Choroid plexus epithelial cell (primary cell): ENCODE measurements at places on chromosomes 2 and 18.

DNA sequence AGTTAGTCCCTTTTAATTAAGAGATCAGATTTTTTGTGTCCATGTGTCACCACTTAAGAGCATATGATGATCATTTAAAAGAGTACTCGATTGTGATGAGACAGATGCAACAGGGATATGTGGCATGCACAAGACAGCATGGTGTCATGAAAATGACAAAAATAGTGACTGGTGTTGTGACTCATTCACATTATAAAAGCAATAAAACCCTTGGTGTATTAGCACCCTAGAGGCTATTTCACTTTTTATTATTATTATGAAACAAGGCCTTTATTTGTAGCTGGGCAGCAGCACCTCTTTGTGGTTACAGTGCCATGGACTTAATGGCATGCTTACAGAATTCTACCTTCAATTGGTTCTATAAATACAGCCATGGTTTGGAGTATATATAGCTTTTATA lies 1296.0 kb upstream of the ZEB2 start:
- no peak for DNase-seq

GRCh38 chr2:230231251-230231650 lies 5.7 kb downstream of the SP140 start:
- peak; percentile 61 for DNase-seq

DNA sequence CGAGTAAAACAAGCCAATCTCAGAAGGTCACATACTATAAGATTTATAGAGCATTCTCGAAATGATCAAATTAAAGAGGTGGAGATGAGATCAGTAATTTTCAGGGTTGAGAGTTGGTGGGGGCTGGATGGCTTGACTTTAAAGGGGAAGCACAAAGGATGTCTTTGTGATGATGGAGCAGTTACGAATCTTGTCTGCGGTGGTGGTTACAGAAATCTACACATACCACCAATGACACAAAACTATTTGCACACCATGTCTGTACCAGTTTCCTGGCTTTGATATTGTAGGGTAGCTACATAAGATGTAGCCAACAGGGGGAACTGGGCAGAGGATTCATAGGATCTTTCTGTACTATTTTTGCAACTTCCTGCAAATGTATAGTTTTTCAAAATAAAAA lies 190.6 kb upstream of the SMIM21 start:
- DNase-seq = no peak

DNA sequence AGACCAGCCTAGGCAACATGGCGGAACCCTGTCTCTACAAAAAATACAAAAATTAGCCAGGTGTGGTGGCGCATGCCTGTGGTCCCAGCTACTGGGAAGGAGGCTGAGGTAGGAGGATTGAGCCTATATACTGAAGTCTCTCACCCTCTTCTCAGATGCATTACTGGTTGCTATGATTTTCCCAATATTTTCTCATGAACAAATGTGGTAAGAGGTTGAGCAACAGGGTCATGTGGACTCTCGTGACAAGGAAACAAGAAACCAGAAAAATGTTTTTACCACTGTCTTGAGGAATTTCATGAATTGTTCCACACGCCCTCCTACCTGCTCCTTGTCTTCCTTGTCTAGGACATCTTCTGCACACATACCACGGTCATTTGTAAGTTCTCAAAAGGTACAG lies 12.4 kb downstream of the LMAN2L start:
- DNase-seq = peak; percentile 87

- peak; percentile 45 for DNase-seq
These were observed 227.3 kb upstream of the TANK start for GRCh38 chr2:160932960-160933359.

DNA sequence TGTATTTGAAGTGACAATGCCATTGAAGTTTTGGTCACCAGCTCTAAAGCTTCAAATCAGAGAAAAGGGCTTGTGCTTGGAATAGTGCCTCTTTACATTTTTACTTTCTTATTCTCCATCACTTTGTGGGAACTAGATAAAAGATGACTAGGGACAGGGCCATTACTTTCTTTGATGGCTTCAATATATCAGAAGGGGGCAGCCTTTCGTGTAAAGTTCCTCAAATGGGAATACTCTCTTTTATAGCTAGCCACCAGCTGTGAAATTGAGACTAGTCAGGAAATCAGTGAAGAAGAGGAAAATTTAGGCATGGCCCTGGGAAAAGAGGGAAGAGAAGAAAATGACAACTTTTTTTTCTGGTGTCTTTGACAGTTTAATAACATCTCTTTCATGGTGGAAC lies 242.5 kb downstream of the DCC start:
- no peak for DNase-seq

- DNase-seq = peak; percentile 15
These were observed 691.3 kb downstream of the LRP1B start for GRCh38 chr2:141439524-141439923.

DNA sequence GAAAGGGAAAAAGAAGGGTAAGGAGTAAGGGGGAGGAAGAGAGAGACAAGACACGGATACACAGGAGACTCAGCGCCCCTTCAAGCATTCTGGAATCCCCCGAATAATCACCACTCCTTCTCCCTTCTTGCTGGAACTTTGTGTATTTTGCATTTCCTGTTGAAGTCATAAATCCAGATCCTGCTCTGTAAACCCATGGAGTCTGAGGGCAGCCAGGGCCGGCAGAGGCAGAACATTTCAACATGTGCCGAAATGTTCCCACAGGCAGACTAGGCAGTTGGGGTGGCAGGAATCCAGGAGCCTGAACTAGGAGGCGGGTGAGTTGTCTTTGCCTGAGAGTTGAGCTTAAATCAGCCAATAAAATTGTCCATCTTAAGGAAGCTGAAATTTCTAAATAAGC lies 193.1 kb downstream of the SH3RF3 start:
- peak; percentile 97 for DNase-seq

DNA sequence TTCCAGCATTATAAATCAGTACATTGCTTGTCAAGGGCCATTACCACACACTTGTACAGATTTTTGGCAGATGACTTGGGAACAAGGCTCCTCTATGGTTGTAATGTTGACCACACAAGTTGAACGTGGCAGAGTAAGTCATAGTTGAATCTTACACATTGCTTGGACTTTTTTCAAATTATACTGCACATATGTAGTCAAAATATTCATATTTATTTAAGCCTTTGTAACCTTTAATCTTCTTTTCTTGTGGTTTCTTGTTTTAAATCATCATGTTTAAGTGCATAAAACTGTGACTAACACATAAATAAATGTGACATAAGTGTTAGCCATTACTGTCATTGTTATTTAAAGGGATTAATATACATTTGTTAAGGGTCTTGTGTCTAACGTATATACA lies 52.1 kb upstream of the EPB41L5 start:
- peak; percentile 69 for DNase-seq

GRCh38 chr2:46181306-46181705 lies 115.9 kb upstream of the EPAS1 start:
- no peak for DNase-seq

GRCh38 chr2:168047091-168047690 lies 200.2 kb downstream of the STK39 start:
- DNase-seq = no peak
